ENCODE measurements at places on chromosomes 11 and 22. TPM values are rescaled to one million over a fixed set of nuclear protein-coding genes. Genes with fewer than 3 reads are reported as not detected.

GRCh38 chr11:130070109-130070845 lies 583 bp downstream of the APLP2 start:
- peak overlapping the region; percentile 85 for H3K27ac ChIP-seq
- H3K4me1 ChIP-seq, result peaks cover 7% of the 10 kb centered on the region
- no peaks in the 10 kb centered on the region for H3K36me3 ChIP-seq
- DNase-seq, result peak; percentile 37
- H3K27me3 ChIP-seq, result no peaks in the 10 kb centered on the region

- no peak for DNase-seq
- H3K4me3 ChIP-seq, result no peak overlapping the region
- peaks cover 7% of the 10 kb centered on the region for H3K4me1 ChIP-seq
- H3K27ac ChIP-seq, result no peak overlapping the region
- H3K27me3 ChIP-seq, result no peaks in the 10 kb centered on the region
These were observed 50.3 kb downstream of the COPB1 start for GRCh38 chr11:14449302-14449714.

GRCh38 chr22:19463491-19464469 lies 15.2 kb downstream of the UFD1 start:
- DNase-seq, result no peak
- no peak overlapping the region for H3K4me3 ChIP-seq
- H3K36me3 ChIP-seq, result no peaks in the 10 kb centered on the region
- H3K27me3 ChIP-seq, result no peaks in the 10 kb centered on the region
- H3K27ac ChIP-seq, result no peak overlapping the region

GRCh38 chr11:113697756-113698407 lies 8.2 kb downstream of the TMPRSS5 start:
- no peak overlapping the region for H3K4me3 ChIP-seq
- no peak overlapping the region for H3K27ac ChIP-seq
- no peaks in the 10 kb centered on the region for H3K27me3 ChIP-seq
- H3K4me1 ChIP-seq, result no peaks in the 10 kb centered on the region
- H3K36me3 ChIP-seq, result no peaks in the 10 kb centered on the region

DNA sequence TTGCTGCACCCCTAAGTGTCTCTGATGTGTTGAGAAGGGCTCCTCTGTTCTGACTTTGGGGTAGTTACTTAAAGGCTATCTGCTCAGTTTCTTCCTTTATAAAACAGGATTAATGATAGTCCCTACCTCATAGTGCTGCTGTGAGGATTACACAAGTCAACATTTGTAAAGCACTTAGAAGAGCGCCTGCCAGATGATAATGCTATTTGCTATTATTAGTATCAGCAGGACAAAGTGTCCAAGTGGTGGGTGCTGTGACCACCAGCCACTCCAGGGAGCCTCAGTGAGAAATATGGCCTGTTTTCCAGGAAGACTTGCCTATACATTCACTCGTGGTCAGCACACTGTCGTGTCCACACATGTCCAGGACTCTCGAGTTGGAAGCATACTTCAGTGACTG lies 16.2 kb downstream of the POU2F3 start:
- no peak overlapping the region for H3K4me3 ChIP-seq
- no peak for DNase-seq
- H3K4me1 ChIP-seq, result no peaks in the 10 kb centered on the region
- H3K27ac ChIP-seq, result no peak overlapping the region
- H3K36me3 ChIP-seq, result no peaks in the 10 kb centered on the region

GRCh38 chr22:44686873-44687600 lies 15.0 kb upstream of the PRR5 start:
- no peak for DNase-seq
- no peaks in the 10 kb centered on the region for H3K36me3 ChIP-seq
- H3K27me3 ChIP-seq, result no peaks in the 10 kb centered on the region
- H3K4me1 ChIP-seq, result no peaks in the 10 kb centered on the region

- no peak for DNase-seq
- no peak overlapping the region for H3K4me3 ChIP-seq
- H3K27ac ChIP-seq, result no peak overlapping the region
- peaks cover 5% of the 10 kb centered on the region for H3K4me1 ChIP-seq
- no peaks in the 10 kb centered on the region for H3K27me3 ChIP-seq
These were observed 18.6 kb downstream of the LSP1 start for GRCh38 chr11:1871531-1871930.

The SCGB2A2 gene
- not detected for total RNA-seq

The HPX gene
- 1.1 TPM for total RNA-seq

The SCGB1C1 gene
- 0.70 TPM for total RNA-seq

- H3K36me3 ChIP-seq, result no peaks in the 10 kb centered on the region
- H3K27ac ChIP-seq, result no peak overlapping the region
- no peaks in the 10 kb centered on the region for H3K27me3 ChIP-seq
- H3K4me3 ChIP-seq, result no peak overlapping the region
- H3K4me1 ChIP-seq, result no peaks in the 10 kb centered on the region
- no peak for DNase-seq
These were observed 5.2 kb downstream of the DGAT2 start for GRCh38 chr11:75773595-75774353.

DNA sequence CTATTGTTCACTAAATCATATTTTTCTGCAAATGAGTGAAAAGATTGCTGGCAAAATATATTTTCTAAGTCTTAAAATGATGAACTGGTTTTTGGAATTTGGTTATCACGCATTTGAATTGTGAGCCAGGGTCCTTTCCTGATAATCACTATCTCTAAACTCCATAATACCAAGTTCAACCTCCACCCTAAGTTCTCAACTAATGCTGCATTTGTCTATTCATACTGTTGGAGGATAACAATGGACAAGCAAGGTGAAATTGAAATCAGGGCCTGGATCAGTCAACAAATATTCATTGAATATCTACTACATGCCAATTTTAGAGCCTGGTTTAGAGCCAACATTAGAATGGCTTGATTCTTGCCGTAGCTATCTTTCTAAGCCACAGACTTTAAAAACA lies 4.7 kb upstream of the PCF11 start:
- H3K4me3 ChIP-seq, result no peak overlapping the region
- H3K27me3 ChIP-seq, result no peaks in the 10 kb centered on the region
- H3K27ac ChIP-seq, result no peak overlapping the region
- H3K4me1 ChIP-seq, result no peaks in the 10 kb centered on the region
- H3K36me3 ChIP-seq, result no peaks in the 10 kb centered on the region
- no peak for DNase-seq

The MLC1 gene
- not detected for total RNA-seq

- H3K27me3 ChIP-seq, result no peaks in the 10 kb centered on the region
- no peak overlapping the region for H3K27ac ChIP-seq
- H3K4me3 ChIP-seq, result no peak overlapping the region
- H3K4me1 ChIP-seq, result no peaks in the 10 kb centered on the region
- DNase-seq, result no peak
- H3K36me3 ChIP-seq, result peaks cover 25% of the 10 kb centered on the region
These were observed 18.8 kb downstream of the MCM5 start for GRCh38 chr22:35418731-35419130.

The CARNS1 gene
- 1.1 TPM for total RNA-seq

The NCF4 gene
- 0.63 TPM for total RNA-seq

DNA sequence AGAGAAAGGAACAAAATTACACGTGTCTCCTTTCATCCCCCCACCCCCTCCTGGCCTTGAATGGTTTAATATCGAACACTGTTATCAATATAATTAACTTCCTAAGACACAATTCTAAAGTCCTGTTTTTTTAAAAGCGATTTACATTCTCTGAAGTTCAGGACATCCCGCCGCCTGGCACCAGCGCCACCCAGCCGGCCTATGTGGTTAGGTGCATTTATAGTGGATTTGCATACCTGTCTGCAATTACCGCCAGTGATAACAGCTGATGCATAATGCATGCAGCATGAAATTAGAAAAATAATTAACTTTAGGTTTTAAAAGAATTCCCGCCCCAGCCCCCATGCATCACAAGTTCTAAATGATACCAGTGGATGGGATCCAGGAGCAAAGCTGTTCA lies 58.6 kb downstream of the MACROD1 start:
- no peak for DNase-seq
- no peaks in the 10 kb centered on the region for H3K4me1 ChIP-seq

The FHIP1B gene
- 13.5 TPM for total RNA-seq

- H3K4me3 ChIP-seq, result no peak overlapping the region
- H3K27me3 ChIP-seq, result no peaks in the 10 kb centered on the region
- no peak overlapping the region for H3K27ac ChIP-seq
- H3K36me3 ChIP-seq, result no peaks in the 10 kb centered on the region
These were observed 54.1 kb upstream of the ARHGAP42 start for GRCh38 chr11:100632941-100633452.

DNA sequence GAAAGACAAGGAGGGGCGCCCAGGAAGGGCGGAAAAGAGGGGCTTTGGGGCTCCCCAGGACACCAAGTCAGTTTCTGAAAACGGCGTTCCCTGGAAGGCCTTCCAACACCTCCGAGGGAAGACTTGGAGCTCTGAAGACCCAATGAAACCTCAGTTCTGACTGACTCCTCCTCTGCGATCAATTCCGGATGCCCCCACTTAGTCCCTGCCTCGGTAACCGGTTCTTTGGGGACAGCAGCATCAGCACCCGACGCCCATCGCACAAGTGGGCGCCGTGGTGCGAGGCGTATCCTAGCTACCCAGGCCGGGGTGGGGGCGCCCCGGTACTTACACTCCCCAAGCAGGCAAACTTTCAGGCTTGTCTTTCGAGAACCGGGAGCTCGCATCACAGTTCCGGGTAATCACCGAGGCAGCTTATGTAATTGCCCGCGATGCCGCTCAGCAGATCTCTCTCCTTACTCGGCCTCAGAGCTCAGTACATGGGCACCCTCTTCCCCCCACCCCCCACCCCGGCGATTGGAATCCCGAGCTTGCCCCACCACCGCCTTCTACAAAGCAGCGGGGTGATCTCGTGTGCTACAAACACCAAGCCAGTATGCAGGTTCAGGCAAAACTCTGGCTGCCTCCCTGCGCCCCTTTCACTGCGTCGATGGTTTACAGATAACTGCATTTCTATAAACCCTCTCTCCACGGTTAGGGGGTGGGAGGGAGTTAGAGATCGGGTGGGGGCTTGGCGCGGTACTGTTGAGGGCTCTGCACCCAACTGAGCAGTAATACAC lies 2.0 kb downstream of the TENM4 start:
- no peak overlapping the region for H3K27ac ChIP-seq
- DNase-seq, result no peak
- H3K27me3 ChIP-seq, result no peaks in the 10 kb centered on the region
- no peak overlapping the region for H3K4me3 ChIP-seq
- H3K36me3 ChIP-seq, result no peaks in the 10 kb centered on the region

DNA sequence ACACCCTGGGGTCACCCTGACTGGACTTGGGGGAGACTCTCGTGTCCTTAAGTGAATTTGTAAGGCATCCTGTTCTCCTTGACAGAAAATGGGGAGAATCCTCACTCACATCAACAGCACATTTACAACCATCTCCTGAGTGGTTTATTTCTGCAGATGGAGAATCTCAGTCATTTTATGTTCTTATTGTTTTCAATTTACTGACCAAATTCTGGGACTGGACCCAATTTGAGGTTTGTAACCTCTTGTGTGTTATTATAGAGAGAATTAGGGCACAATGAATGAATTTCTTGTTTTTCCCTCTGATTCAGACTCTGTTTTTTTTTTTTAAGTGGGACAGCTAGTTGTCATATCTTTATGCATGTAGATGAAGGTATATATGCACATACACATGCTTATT lies 104.9 kb downstream of the ADAMTS15 start:
- H3K4me1 ChIP-seq, result peaks cover 7% of the 10 kb centered on the region
- no peaks in the 10 kb centered on the region for H3K27me3 ChIP-seq
- no peaks in the 10 kb centered on the region for H3K36me3 ChIP-seq
- DNase-seq, result no peak
- no peak overlapping the region for H3K27ac ChIP-seq
- no peak overlapping the region for H3K4me3 ChIP-seq

The FAM227A gene
- total RNA-seq, result 0.43 TPM

GRCh38 chr11:45818961-45819605 lies 14.1 kb downstream of the SLC35C1 start:
- H3K27me3 ChIP-seq, result no peaks in the 10 kb centered on the region
- H3K4me1 ChIP-seq, result no peaks in the 10 kb centered on the region
- no peak for DNase-seq
- H3K27ac ChIP-seq, result no peak overlapping the region

The OR52N4 gene
- total RNA-seq, result not detected

- no peak for DNase-seq
- H3K27ac ChIP-seq, result no peak overlapping the region
- H3K36me3 ChIP-seq, result peaks cover 4% of the 10 kb centered on the region
- no peaks in the 10 kb centered on the region for H3K4me1 ChIP-seq
- no peak overlapping the region for H3K4me3 ChIP-seq
- no peaks in the 10 kb centered on the region for H3K27me3 ChIP-seq
These were observed 11.8 kb downstream of the NIPSNAP1 start for GRCh38 chr22:29569011-29569678.

The SPTBN2 gene
- 59.8 TPM for total RNA-seq

GRCh38 chr11:111957663-111958444 lies 20.7 kb downstream of the DIXDC1 start:
- H3K27ac ChIP-seq, result no peak overlapping the region
- DNase-seq, result no peak
- no peaks in the 10 kb centered on the region for H3K27me3 ChIP-seq
- H3K4me1 ChIP-seq, result peaks cover 17% of the 10 kb centered on the region
- H3K36me3 ChIP-seq, result no peaks in the 10 kb centered on the region
- no peak overlapping the region for H3K4me3 ChIP-seq

GRCh38 chr11:34495724-34496377 lies 17.7 kb downstream of the ELF5 start:
- H3K27ac ChIP-seq, result no peak overlapping the region
- DNase-seq, result peak; percentile 59
- no peaks in the 10 kb centered on the region for H3K27me3 ChIP-seq
- H3K36me3 ChIP-seq, result no peaks in the 10 kb centered on the region
- no peaks in the 10 kb centered on the region for H3K4me1 ChIP-seq

DNA sequence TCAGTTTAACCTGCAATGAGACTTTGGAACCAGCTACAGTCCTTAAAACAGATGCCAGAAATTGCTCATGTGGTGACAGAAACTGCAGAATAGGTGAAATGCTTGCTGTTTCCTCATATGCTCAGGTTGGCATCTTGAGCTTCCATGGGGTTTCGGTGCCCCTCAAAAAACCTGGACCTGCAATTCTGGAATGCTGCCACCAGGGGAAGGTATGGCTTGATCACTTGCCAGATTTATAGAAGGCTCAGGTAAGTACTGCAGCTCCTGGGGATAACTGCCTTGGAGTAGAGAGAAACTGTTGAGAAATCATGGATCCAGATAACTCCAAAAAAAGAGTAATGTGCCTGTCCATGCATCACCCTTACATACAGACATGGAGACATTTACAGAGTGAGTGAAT lies 113.0 kb downstream of the CTTN start:
- no peaks in the 10 kb centered on the region for H3K27me3 ChIP-seq
- H3K4me1 ChIP-seq, result no peaks in the 10 kb centered on the region
- H3K27ac ChIP-seq, result no peak overlapping the region
- no peaks in the 10 kb centered on the region for H3K36me3 ChIP-seq
- no peak for DNase-seq
